ENCODE measurements at places on chromosomes 13 and 19.

- no peak for DNase-seq
Observed at GRCh38 chr19:43639519-43640423, at the start of gene CADM4. Gene CADM4, minus strand, starts transcription at chr19:43639850. Its CDS starts 60 bp downstream, at chr19:43639790.

DNA sequence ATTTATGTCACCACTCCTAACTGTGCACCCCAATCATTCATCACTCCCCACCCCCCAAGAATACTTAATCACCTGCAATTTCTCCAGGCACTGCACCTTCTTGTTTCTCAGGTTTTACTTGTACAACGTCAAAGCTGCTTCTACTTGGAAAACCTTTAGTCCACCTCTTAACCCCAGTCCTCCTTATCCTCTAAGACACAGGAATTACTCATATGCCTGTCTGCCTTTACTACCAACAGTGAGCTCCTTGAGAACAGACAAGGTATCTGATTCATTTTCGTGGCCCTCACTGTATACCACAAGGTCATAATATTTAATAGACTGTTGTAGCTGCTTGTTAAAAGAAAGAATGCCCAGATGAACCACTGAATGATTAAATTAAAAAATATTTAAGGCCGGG lies 21.0 kb upstream of the NDFIP2 start:
- no peak for DNase-seq

GRCh38 chr13:94322925-94323763 lies 156.3 kb downstream of the DCT start:
- DNase-seq = no peak

GRCh38 chr13:101785858-101786257 lies 333.4 kb downstream of the ITGBL1 start:
- no peak for DNase-seq

GRCh38 chr19:43594081-43594697 lies 1.7 kb downstream of the IRGQ start:
- no peak for DNase-seq

DNA sequence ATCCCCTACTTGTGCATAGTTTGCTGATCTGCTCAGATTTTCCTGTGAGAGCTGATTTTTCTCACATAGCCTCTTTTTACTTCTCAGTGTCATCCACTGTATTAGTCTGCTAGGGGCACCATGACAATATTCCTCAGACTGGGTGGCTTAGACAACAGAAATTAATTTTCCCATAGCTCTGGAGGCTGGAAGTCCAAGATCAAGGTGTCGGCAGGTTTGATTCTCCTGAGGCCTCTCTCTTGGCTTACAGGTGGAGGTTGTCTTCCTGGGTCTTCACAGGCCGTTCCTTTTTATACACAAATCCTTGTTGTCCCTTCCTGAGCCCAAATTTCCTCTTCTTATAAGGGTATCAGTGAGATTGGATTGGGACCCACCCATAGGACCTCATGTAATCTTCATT lies 9.2 kb downstream of the LRCH1 start:
- no peak for DNase-seq

DNA sequence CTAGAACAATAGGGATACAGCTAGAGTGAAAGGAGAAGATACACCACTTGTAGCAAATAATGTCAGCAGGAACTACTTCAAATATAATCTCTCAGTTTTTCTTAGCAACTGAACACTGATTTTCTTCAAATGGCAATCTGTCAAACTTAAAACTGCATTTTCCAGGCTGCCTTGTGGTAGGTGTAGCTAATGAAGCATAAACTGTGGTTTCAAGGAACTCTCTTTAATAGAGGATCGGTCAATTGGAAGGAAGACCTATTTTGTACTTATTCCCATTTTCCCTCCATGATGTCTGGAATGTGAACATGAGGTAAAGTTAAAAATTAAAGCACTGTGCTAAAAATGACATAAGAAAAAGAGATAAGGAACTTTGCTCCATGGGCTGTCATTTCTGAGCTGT lies 1261.9 kb downstream of the PCDH17 start:
- DNase-seq = no peak

DNA sequence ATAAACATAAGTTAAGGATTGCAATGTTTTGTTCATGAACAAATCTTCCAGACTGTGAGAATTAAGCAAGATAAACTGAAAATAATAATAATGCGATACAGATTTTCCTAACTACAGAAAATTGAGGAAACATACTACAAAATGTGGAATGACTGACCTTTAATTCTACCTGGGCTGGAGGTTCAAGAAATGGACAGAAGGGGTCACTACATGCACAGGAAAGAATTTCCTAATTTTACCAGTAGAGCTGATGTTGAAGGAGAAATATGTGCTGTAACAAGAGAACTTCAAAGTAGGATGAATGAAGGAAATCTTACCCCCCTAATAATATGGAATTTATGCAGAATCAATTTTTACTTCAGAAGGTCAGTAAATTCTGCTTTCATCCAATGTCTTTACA lies 62.3 kb downstream of the ZNF627 start:
- no peak for DNase-seq

GRCh38 chr19:47226426-47227351 lies 4.3 kb downstream of the BBC3 start:
- no peak for DNase-seq

GRCh38 chr13:110099922-110100321 lies 207.0 kb downstream of the COL4A1 start:
- no peak for DNase-seq

DNA sequence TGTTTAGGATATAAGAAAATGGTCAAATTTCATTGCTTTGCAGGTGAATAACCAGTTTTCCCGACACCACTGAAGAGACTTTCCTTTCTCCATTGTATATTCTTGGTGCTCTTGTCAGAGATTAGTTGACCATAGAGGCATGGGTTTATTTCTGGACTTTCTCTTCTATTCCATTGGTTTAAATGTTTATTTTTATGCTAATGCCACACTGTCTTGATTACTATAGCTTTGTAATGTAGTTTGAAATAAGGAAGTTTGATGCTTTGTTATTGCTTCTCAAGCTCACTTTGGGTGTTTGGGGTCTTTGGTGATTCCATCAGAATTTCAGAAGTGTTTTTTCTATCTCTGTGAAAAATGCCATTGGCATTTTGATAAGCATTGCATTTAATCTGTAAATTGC lies 190.0 kb upstream of the SPRY2 start:
- DNase-seq = no peak

- no peak for DNase-seq
Observed at GRCh38 chr19:20858861-20859260, 64.2 kb upstream of the ZNF85 start.

GRCh38 chr19:3503036-3503572 lies 2.6 kb upstream of the DOHH start:
- DNase-seq = no peak

GRCh38 chr19:43534816-43535761 lies 2.1 kb downstream of the ZNF575 start:
- DNase-seq = no peak

- no peak for DNase-seq
Observed at GRCh38 chr19:19403373-19403901, 2.0 kb upstream of the GATAD2A start.

DNA sequence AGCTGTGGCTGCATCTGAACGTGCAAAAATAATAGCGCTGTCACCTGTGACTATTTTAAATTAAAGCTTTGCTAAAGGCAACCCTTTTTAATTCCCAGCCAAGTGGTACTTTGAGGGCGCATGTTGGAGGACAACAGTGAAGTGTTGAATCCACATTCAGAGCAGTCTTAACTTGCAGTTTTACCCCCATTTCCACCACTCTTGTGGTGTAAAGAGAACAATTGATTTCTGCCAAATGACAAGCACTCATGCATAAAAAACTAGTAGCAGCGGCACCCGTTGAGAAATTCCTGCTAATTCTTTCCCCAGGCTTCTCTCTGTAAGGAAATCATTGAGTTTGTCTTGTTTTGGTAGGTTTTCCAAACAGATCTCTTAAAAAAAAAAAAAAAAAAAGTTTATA lies 1033.3 kb downstream of the EFNB2 start:
- no peak for DNase-seq

GRCh38 chr19:10061717-10062310 lies 24.3 kb upstream of the SHFL start:
- no peak for DNase-seq

- DNase-seq = no peak
Observed at GRCh38 chr13:39895254-39895653, 239.8 kb downstream of the COG6 start.

GRCh38 chr19:4896372-4896771 lies 6.3 kb downstream of the ARRDC5 start:
- DNase-seq = no peak

GRCh38 chr13:43000676-43001075 lies 8.6 kb upstream of the EPSTI1 start:
- no peak for DNase-seq

DNA sequence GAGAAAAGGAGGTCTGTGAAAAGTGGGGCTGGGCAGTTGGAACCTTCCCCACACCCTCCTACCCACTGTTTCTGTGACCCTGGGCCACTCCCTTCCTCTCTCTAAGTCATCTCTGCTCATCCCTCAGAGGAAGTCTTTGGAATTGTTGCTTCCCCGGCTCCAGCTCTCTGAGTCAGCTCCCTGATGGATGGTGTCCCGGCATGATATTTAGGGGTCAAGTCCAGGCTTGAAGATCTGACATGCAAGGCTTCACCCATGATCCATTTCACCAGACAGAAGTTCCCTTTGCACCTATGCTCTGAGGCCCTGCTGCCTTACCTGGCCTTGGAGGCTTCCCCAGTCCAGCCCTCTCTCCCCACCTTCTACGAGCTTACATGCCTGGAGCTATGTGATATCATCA lies 13.3 kb downstream of the EXOC3L2 start:
- DNase-seq = no peak

DNA sequence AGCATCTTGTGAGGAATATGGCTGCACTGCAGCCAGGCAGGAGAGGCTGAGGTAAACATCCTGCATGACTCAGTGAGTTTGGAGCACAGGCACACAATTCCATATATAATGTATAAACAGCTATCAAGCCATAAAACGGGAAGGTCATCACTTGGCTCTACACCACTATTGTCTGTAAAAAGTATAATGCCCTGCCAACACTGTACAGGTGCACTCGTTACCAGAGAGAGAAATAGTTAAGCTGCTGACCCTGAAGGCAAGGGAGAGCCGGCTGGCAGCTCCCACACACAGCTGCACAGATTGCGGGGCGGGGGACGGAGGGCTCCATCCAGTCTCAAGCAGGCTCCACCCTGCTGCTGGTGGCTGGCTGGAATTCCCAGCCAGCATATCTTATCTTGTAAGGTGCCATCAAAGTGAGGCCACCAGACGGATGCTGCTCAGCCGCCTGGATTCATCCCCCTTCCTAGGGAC lies 668.1 kb downstream of the SLITRK5 start:
- DNase-seq = no peak

GRCh38 chr19:8601796-8602195 lies 8.7 kb downstream of the ADAMTS10 start:
- no peak for DNase-seq

GRCh38 chr13:68190818-68191217 lies 960.7 kb upstream of the PCDH9 start:
- DNase-seq = no peak

- DNase-seq = no peak
Observed at GRCh38 chr19:51802775-51803174, 7.8 kb downstream of the FPR3 start.

DNA sequence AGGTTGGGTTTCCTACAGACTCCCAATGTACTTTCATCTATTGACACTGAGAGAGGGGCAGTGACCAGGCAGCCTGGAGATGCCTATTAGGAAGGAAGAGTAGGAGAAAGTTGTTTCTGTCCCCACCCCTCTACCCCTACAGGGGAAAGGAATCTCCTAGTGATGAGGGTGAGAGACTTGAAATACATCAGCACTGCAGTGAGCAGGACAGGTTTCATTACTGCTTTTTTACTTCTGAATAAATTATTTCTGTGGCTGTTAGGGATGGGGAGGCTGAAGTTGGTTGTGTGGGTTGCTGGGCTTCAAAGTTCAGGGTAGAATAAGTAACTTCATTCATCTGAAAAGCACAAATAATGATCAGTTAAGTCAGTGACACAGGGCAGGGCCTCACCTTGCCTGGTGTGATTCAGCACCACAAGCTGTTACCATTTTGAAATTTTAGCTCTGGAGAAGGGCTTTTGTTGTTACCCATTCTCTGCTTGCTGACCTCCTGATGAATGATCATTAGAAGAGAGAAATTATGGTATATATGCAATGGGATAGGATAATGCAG lies 19.3 kb downstream of the CEACAM1 start:
- no peak for DNase-seq

Measured in cortex of kidney (tissue), 1 donor.